Tongue (tissue), 3 donors: ENCODE measurements at places on chromosomes 12 and 14.

- no peak for DNase-seq
These were observed 178.2 kb downstream of the RASSF9 start for GRCh38 chr12:85657836-85658630.

- peak; percentile 88 for DNase-seq
These were observed 2.4 kb downstream of the ULK1 start for GRCh38 chr12:131896811-131897270.

DNA sequence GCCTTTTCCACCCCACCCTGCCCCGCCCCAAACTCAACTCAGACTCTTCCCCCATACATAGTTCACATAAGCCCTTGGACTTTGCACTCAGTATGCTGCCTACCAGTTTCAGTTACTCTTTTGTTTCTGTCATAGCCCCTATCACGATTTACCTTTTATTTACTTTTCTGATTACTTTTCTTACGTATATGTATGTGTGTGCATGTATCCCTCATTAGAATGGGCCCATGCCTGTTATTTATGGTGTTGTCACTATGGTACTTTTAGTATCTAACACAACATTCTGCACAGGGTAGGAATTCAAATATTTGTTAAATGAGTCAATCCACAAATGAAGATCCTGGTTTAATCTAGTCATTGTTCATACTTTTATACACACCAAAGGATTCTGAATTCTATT is 16.5 kb upstream of the LUM start:
- DNase-seq: no peak

DNA sequence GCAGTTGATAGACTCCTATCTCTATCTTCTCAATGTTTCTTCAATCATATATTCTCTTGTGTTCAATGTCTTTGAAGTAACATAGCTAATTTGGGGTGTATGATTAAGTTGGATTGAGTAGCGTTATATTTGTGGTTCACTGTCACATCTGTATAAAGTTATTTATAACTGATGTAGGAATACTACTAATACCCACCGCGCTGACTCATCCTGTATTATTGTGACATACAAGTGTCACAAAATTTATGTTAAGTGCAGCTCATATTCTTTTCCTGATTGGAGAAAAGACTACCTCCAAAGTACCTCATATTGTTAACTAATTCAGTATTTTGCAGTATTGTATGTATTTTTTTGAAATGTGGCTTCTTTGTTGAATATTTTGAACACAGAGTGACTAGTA is 940.8 kb downstream of the SLC6A15 start:
- DNase-seq: no peak

DNA sequence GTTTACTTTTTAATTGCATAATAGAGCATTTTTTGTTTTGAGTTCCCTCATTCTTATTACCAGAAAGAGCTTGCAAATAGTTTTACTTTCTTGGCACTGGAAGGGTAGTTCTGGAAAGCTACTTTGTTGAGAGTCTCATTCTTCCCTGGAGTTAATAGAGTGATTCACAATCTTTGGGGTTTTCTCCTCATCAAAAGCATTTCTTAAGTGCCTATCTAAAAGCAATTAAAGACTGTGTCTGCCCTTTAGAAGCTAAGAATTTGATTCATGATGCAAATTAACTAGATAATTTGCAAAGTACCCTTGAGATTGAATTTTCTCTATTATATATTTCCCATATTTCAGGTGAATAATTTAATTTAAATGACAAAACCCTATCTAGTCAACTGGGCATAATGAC is 8.1 kb upstream of the BMAL2 start:
- no peak for DNase-seq

- DNase-seq: peak; percentile 82
These were observed 914 bp upstream of the CCND2 start for GRCh38 chr12:4272424-4273272.
